ENCODE measurements at places on chromosomes 12 and 14.

DNA sequence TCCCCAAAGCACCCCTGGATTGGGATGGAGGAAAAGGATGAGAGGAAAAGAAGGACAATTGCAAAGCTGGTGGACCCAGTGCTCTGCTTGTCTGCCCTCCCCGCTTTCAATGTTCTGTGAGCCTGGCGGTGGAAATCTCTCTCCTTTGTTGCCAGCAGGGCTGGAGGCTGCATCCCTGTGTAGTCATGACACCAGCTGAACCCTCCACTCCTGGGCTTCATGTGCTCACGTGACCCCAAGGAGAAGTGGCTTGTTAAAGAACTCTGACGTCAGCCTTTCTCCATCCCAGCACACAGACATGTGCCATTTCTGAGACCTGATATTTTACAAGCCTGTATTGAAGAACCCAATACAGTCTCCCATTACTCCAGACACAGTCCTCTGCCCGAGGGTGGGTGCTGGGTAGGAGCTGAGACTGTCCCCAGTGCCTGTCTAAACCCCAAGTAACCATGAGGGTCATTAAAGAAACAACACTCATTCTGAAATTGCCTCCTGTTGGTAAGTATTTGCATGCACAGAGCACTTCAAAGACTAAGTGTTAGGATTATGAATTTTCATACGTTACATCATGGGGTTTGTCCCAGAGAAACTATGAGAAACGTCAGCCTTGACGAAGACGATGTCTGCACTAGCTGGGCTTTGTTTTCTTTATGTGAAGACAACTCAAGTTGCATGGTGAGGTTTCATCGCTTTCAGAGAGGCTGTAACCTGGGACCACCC lies 21.7 kb downstream of the GALNT16 start:
- DNase-seq: no peak
- H3K27ac ChIP-seq: no peak overlapping the region
- H3K36me3 ChIP-seq: no peaks in the 10 kb centered on the region
- no peak overlapping the region for H3K4me3 ChIP-seq
- peaks cover 5% of the 10 kb centered on the region for H3K4me1 ChIP-seq

DNA sequence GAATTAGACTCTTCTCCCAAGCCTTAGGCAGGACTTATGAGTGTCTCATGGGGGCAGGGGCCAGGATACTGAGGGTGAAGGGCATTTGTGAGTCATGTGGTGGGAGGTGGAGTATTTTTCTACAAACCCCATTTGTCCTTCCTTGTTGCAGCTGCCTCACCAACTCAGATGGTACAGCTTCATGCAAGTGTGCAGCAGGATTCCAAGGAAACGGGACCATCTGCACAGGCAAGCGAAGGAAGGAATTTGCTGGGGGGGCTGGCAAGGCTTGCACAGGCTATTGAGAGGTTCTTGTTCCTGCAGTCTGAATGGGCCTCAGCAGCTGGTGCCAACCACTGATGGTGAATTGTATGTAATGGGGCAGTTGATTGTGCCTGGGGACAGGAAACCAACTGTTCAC lies 125.1 kb downstream of the STAB2 start:
- H3K27ac ChIP-seq: no peak overlapping the region
- H3K36me3 ChIP-seq: no peaks in the 10 kb centered on the region
- H3K4me3 ChIP-seq: no peak overlapping the region
- H3K4me1 ChIP-seq: peaks cover 7% of the 10 kb centered on the region

GRCh38 chr12:80627782-80628181 lies 79.7 kb upstream of the MYF6 start:
- no peaks in the 10 kb centered on the region for H3K27me3 ChIP-seq
- H3K4me3 ChIP-seq: no peak overlapping the region
- peaks cover 8% of the 10 kb centered on the region for H3K4me1 ChIP-seq
- no peak overlapping the region for H3K27ac ChIP-seq
- no peaks in the 10 kb centered on the region for H3K36me3 ChIP-seq

GRCh38 chr12:10214136-10214894 lies 1.6 kb downstream of the GABARAPL1 start:
- H3K36me3 ChIP-seq: peaks cover 26% of the 10 kb centered on the region
- no peaks in the 10 kb centered on the region for H3K27me3 ChIP-seq
- peaks cover 34% of the 10 kb centered on the region for H3K4me1 ChIP-seq
- H3K4me3 ChIP-seq: peak overlapping the region; percentile 83

- H3K4me3 ChIP-seq: no peak overlapping the region
- no peak overlapping the region for H3K27ac ChIP-seq
- no peak for DNase-seq
Observed at GRCh38 chr14:89348722-89349121, 68.3 kb downstream of the FOXN3 start.

DNA sequence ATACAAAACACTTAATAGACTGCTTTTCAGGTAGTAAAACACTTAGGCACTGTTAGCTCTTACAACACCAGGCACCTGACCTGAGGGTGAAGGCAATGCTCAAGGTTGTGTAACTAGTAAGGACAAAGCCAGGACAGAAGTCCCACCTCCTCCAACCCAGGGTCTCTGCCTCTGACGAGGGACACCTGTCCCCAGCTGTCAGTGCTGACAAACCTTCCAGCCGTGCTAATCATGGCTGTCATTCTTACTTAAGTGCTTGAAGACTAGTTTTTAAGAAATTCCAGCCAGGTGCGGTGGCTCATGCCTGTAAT lies 62.5 kb upstream of the MAX start:
- H3K4me1 ChIP-seq: no peaks in the 10 kb centered on the region
- H3K36me3 ChIP-seq: no peaks in the 10 kb centered on the region
- no peaks in the 10 kb centered on the region for H3K27me3 ChIP-seq
- DNase-seq: no peak
- no peak overlapping the region for H3K4me3 ChIP-seq

GRCh38 chr12:1281683-1282366 lies 290.8 kb downstream of the ERC1 start:
- no peaks in the 10 kb centered on the region for H3K4me1 ChIP-seq
- no peaks in the 10 kb centered on the region for H3K36me3 ChIP-seq
- no peak overlapping the region for H3K4me3 ChIP-seq
- peak overlapping the region; percentile 46 for H3K27ac ChIP-seq

DNA sequence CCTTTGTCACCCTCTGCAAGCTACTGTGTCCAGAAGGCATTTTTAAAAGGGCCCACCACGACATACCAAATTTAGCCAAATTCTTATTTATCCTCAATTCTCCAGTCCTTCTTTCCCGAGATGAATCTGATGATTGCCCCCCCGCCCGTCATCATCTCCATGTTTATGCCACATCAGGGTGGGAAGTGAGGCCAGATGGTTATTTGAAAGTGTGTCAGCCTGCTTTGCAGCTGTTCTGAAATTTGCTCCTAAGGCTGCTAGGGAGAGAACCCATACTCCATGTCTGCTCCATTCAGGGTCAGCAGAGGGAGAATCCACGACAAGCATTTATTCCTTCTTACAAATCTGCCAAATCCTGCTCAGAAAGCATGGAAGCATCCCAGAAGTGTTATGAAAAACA lies 337.8 kb downstream of the ADAMTS20 start:
- no peaks in the 10 kb centered on the region for H3K36me3 ChIP-seq
- H3K4me3 ChIP-seq: no peak overlapping the region
- no peak overlapping the region for H3K27ac ChIP-seq
- H3K4me1 ChIP-seq: no peaks in the 10 kb centered on the region

GRCh38 chr14:34966413-34966812 lies 16.4 kb upstream of the SRP54 start:
- H3K36me3 ChIP-seq: peaks cover 17% of the 10 kb centered on the region
- H3K27ac ChIP-seq: no peak overlapping the region
- no peak for DNase-seq
- no peaks in the 10 kb centered on the region for H3K4me1 ChIP-seq

DNA sequence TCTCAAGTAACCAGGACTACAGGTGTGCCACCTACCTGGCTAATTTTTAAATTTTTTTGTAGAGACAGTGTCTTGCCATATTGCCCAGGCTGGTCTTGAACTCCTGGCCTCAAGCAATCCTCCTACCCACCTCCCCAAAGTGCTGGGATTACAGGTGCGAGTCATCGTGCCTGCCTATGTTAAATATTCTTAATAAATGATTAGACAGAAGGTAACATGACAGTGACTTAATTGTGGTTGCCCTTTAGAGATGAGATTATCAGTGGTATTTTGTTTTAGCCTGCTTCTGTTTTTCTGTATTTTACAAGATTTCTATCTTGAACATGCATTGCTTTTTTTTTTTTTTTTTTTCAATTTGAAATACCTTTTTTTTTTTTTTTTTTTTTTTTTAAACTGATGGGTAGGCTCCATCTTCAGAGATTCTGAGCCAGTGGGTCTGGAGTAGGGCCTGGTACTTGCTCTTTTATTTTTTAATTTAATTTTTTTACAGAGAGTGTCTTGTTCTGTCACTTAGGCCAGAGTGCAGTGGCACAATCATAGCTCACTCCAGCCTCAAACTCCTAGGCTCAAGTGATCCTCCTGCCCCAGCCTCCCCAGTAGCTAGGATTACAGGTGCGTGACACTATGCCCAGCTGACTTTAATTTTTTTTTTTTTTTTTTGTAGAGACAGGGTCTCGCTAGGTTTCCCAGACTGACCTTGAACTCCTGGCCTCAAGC lies 88.4 kb downstream of the BORCS5 start:
- H3K27me3 ChIP-seq: no peaks in the 10 kb centered on the region
- H3K4me1 ChIP-seq: no peaks in the 10 kb centered on the region
- H3K27ac ChIP-seq: no peak overlapping the region
- no peak overlapping the region for H3K4me3 ChIP-seq
- no peaks in the 10 kb centered on the region for H3K36me3 ChIP-seq

GRCh38 chr12:47725893-47726292 lies 603 bp upstream of the ENDOU start:
- peaks cover 32% of the 10 kb centered on the region for H3K4me1 ChIP-seq
- no peak overlapping the region for H3K4me3 ChIP-seq
- no peaks in the 10 kb centered on the region for H3K36me3 ChIP-seq

DNA sequence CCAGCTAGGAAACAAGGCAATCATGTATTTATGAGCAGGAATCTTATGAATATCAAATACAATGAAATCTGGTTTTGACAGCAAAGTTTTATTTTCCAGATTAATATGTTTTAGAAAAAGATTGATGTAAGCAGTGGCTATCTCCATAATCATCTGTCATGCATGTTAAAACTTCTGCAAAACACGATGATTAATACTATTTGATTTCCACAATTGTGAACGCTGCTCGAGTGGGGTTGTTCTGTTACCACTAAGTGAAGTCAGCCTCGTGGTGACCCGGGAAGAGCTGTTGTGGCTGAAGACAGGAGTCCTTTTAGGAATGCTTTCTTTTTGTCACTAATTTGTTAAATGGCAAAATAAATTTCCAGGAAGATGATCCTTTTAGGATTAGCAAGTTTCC lies 9.4 kb downstream of the CFAP251 start:
- H3K27ac ChIP-seq: no peak overlapping the region
- no peaks in the 10 kb centered on the region for H3K4me1 ChIP-seq
- no peak for DNase-seq
- no peak overlapping the region for H3K4me3 ChIP-seq
- no peaks in the 10 kb centered on the region for H3K36me3 ChIP-seq

- H3K27ac ChIP-seq: peak overlapping the region; percentile 62
- H3K4me3 ChIP-seq: no peak overlapping the region
- no peaks in the 10 kb centered on the region for H3K27me3 ChIP-seq
- H3K36me3 ChIP-seq: no peaks in the 10 kb centered on the region
Observed at GRCh38 chr14:64696355-64696857, 7.8 kb upstream of the PLEKHG3 start.

DNA sequence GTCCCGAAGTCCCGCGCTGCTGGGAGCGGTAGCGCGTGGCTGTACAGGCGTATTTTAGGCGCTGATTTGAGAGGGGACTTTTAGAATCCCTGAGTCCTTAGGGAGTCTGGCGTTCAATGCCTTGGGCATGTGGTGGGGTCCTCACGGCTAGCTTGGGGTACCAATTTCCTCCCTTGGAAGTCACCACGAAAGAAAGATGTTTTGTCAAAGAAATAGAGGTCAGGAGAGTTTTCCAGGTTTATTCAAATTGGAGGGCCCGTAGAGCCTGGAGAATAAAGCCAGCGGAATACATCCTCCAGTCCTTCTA lies 63.9 kb downstream of the KLHL28 start:
- H3K4me1 ChIP-seq: peaks cover 28% of the 10 kb centered on the region
- peak overlapping the region; percentile 100 for H3K27ac ChIP-seq
- H3K36me3 ChIP-seq: no peaks in the 10 kb centered on the region

- no peak overlapping the region for H3K27ac ChIP-seq
- H3K4me3 ChIP-seq: no peak overlapping the region
- H3K4me1 ChIP-seq: no peaks in the 10 kb centered on the region
Observed at GRCh38 chr12:21697904-21698630, 40.4 kb upstream of the LDHB start.

DNA sequence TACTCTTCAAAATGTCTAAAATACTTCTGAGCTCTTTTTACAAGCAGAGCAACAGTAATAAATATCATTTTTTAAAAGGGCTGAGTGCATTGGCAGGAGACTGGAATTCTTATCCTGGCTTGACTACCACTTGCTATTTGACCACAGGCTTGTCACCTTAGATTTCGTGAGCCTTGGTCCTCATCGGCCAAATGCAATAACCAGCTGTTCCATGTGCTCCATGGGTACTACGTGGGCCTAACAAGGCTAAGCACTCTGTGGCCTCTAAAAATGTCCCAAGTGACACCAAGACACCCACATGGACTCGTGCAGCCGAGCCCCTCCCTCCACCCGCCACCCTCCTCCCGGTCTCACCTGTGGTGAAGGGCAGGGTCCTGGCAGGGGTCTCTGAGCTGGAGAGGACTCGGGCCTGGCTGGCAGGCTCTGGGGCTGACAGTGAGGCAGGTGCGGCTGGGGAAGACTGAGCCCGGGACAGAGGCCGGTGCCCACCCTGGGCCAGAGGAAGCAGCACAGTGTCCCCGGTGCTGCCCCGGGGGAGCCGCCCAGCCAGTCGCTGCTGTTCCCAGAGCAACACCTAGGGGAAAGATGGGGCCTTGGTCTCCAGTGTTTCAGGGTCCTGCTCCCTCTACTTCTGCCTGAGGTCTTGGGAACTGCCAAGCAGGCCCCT lies 20.1 kb downstream of the SLC48A1 start:
- no peaks in the 10 kb centered on the region for H3K27me3 ChIP-seq
- peaks cover 100% of the 10 kb centered on the region for H3K36me3 ChIP-seq
- no peak for DNase-seq
- H3K27ac ChIP-seq: no peak overlapping the region
- peaks cover 1% of the 10 kb centered on the region for H3K4me1 ChIP-seq

GRCh38 chr14:104864267-104865080 lies 594 bp upstream of the CEP170B start:
- no peaks in the 10 kb centered on the region for H3K4me1 ChIP-seq
- DNase-seq: no peak
- H3K36me3 ChIP-seq: no peaks in the 10 kb centered on the region
- H3K4me3 ChIP-seq: peak overlapping the region; percentile 62
